Non-pigmented ciliary epithelial cell (primary cell): ENCODE measurements at places on chromosomes 12 and 14.

- DNase-seq: no peak
Measured at GRCh38 chr12:97336900-97337751, 125.5 kb upstream of the RMST start.

- no peak for DNase-seq
Measured at GRCh38 chr14:90280096-90280495, 23.7 kb downstream of the PSMC1 start.

DNA sequence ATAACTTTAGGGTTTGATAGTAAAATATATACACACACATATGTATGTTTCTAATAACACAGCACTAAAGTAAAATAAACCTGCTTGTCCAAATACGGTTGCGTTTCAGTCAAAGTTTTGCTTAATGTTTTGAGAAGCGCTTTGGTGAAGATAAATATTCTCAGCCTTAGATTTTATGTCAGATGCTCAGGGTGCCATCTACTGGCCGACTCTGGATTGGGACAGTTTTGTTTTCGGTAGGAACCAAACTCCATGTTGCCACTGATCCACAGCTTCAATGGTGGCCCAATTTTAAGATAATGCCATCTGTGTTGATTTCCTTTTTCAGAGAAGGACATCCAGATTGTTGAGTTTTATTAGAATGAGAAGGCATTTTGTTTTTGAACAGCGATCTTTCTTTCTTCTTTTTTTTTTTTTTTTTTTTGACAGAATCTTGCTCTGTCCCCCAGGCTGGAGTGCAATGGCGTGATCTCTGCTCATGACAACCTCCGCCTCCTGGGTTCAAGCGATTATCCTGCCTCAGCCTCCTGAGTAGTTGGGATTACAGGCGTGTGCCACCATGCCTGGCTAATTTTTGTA is 43.1 kb downstream of the LLPH start:
- no peak for DNase-seq

DNA sequence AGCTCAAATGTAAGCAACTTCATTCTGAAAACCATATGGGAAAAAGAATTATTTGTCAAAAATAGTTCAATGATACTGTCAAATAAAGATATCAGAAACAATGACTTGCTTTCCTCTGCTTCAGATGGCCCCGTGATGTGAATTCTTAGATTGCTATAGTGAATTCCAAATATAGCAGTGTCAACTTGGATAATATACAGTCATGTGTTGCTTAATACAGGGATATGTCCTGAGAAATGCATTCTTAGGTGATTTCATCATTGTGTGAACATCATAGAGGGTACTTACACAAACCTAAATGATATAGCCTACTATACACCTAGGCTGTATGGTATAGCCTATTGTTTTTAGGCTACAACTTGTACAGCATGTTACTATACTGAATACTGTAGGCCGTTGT is 108.7 kb upstream of the MIS18BP1 start:
- no peak for DNase-seq

GRCh38 chr12:15526033-15526432 is 203.7 kb downstream of the PTPRO start:
- no peak for DNase-seq

GRCh38 chr14:74594029-74594428 is 18.0 kb downstream of the LTBP2 start:
- DNase-seq: no peak

DNA sequence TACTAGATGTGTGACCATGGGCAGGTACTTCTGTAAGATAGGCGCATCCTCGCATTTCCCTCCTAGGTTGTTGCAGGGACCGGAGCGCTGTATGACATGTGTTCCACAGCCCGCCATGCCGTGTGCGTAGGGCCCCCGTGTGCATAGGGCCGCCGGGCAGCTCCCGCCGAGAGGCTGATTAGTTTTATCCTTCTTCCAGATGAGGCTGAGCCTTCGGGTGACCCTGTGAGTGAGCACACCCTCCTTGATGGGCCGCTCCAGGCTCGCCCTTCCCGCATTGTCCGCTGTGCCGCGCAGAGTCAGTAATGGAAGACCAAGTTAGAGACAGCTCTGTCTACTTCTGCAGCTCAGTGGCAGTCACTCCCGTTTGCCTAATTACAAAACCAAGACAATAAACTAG is 72.9 kb upstream of the DYNC1H1 start:
- no peak for DNase-seq

GRCh38 chr14:104891121-104891551 is 26.1 kb downstream of the CEP170B start:
- no peak for DNase-seq

DNA sequence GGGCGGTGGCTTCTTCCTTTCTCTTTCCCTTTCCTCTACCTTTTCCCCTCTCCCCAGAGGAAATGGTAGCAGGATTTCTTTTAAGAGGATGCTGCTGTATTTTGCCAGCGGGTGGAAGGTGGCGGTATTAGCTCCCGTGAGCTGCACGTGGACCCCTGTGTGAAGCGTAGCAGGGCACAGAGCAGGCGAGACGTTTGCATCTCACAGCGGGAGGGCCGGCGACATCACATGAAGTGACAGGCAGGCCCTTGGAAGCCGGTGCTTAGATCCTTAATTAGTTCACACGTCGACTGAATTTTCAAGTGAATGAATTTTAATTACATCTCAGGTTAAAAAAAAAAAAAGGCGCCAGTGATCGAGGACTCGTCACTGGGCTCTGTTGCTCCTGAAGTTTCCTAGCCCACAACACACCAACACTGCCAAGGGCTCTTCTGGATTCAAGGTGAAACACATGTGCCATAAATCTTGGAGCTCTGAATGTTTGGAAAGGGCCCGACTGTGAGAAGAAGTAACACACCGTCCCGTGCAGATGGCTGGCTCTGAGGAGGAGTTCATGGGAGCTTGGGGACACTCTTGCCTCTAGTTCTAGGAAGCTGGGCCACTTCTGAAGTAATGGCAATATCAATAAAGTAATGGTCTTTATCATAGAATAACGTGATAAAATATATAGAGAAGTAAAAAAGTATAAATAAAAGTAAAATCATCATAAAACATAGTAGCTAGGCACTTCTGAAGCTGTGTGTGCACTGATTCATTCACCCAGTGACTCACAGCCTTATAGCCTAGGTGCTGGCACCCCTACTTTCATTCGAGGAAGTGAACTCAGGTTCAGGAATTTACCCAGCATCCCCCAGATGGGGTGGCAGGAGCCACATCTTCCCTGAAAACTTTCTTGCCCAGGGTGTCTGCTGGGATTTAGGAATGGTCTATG is 75.3 kb downstream of the AACS start:
- DNase-seq: peak; percentile 54

DNA sequence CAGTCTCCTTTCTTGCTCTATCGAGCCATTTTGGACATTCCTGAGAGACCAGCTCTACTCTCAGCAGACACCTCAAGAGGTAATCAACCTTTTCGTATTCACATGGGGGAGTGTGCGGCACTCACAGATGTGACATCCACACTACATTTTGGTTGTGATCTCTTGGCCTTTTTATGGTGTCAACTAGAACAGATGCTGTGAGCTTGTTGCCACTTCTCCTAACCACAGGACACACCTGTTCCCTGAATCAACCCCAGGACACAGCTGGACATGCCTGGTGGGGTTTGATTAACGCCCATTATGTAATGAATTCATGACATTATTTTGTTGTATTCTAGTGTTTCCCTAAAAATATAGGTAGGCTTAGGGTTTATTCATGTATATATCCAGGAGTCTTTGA is 1143.6 kb downstream of the TMEM121 start:
- no peak for DNase-seq

DNA sequence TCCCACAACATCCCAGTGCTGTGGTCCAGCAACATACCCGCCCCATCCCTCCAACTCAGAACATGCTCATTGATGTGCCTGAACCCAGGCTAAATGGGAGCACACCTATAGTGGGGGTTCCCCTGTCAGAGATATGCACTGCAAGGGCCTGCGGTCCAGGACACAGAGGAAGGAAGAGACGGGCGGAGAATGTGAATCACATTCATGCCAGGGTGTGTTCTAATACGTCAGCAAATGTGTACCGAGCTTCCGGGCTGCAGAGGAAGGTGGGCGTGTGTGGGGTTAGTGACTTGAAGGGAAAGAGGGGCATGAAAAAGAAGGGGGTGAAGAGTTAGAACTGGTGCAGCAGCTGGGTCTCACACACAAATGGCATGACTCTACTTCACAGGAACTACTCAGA is 83.7 kb downstream of the DPF3 start:
- DNase-seq: no peak

- DNase-seq: no peak
Measured at GRCh38 chr14:93861836-93862235, 65.3 kb upstream of the FAM181A start.

DNA sequence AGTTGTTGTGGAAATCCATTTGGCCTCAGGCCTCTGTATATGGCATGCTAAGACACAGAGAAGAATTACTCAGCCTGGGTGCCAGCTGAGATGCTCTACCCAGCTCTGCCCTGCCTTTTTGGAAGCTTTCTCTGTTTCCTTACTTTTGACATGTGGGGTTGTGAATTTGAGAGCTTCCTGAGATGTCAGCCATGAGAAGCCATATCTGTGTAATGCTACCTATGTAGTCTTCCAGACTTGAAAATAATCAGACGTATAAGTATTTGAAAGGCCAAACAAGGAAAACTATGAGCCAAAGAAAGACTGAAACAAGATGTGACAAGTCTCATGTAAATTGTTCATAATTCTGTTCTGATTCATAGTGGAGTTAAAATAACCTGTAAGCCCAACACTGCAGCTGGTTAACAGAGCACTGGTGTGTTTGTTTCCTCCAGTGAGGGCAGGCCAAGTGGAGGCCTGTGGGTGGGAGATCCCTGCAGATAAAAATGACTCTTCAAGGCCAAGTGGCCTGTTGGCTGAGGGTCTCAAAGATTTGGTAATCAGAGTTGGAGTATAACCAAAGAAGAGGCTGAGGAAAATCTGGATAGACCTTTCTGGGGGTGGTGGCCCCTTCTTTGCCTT is 94.0 kb downstream of the TMX1 start:
- DNase-seq: no peak

DNA sequence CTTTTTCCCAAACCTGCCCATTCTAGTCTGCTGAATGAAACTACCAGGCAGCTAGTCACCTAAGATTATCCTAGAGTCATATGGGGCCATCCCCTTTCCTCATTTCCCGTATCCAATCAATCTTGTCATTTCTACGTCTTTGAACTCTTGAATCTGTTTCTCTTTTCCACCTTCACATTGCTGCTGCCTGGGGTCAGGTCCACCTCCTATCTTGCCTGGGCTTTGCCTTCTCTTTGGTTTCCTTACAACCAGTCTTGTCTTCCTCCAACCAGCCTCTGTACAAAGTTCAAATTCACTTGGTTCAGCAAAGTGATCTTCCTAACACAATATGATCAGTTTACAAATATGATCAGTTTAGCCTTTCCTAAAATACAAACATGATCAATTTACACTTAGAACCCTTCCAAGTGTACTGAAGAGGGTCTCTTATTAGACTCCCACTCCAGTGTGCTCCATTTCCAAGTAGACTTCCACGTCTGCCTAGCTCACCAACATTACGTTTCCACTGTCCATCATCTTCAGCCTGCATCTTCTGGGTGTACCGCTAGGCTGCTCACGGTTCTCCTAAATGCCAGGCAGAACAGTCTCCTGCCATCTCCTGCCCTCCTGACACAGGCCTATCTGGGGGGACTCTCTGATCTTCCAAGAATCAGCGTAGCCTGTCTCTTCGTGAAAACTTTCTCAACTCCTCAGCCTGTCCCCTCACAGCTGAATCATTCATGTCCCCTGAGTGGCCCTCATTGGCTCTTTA is 4.1 kb upstream of the ACVR1B start:
- DNase-seq: no peak

GRCh38 chr12:80032946-80033345 is 66.4 kb upstream of the OTOGL start:
- DNase-seq: no peak

GRCh38 chr12:91272461-91273063 is 89.9 kb upstream of the DCN start:
- no peak for DNase-seq

GRCh38 chr14:84937016-84937415 is 592.9 kb upstream of the FLRT2 start:
- no peak for DNase-seq

GRCh38 chr12:69620921-69621320 is 10.2 kb upstream of the LRRC10 start:
- DNase-seq: no peak

DNA sequence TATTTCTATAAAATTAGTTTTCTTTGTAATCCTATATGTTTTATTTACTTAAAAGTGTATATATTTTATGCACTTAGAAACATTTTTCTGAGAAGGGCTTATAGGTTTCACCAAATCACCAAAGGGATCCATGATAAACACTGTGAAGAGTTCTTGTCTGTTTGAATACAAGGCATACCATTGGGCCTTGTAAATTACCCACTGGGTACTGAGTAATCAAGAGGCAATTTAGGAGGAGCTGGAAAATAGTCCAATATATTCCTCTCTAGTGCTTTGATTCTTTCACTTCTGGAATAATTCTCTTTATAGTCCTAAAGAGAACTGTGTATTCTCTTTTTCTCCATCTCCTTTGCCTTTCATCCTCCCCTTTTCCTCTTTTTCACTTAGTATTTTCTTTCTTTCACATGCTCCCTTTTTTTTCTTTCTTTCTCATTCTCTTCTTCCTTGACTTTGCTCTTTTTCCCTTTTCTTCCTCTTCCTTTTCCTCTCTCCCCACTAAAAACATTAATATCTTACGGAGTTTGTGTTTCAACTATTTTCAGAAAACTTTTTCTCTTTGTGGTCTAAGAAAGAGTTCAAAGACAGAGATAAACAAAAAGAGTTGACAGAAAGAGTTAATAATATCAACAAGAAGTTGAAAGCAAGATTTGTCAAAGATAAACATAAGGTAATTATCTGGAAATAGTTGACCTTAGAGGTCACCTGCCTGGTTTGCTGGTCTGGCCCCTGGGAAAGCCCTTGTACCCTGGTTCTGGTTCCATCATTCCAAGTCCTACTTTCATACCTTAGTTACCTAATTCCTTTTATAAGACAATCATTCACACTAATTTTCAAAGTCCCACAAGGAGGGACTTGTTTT is 435.3 kb downstream of the RAD51B start:
- DNase-seq: no peak

DNA sequence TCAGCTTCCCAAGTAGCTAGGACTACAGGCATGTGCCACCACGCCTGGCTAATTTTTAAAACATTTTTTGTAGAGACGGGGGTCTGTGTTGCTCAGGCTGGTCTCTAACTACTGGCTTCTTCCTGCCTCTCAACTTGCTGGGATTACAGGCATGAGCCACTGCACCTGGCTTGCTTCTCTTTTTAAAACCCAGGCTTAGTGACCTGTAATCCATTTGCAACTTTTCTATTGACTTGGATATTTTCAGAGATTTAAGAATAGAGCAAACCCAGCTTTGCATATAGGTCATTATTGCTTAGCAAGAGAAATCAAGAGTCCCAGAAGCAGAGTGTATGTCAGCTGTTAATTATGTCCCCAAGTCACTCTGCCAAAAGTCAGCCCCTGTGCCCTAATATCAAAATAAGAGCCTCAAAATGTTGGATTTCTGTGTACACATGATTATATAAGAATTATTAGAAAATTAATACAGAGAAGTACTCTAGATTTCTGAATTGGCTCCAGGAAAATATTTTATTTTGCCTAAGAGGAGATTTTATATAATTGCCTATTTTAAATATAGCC is 24.9 kb downstream of the TCP11L2 start:
- no peak for DNase-seq

- DNase-seq: no peak
Measured at GRCh38 chr14:35043046-35043445, 3.0 kb upstream of the FAM177A1 start.
